B cell (primary cell): ENCODE measurements at places on chromosomes 13 and 19.

DNA sequence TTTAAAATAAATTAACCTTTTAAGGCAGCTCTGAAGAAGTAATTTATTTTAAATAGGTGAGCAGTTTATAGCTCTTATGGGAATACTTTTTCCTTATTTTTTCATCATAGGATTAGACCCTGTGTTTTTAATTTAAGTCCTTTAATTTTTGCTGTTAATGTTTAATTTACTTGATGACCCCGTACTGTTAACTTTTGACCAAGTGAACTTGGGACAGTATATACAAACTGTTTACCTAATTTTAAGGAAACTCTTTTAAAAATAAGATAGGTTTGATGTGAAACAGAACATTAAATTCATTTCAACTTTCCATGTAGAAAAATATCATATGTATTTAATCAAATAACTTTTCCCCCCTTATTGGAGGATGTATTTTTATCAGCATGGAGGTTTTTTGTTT is 74.4 kb downstream of the KCNRG start:
- no peak for DNase-seq

DNA sequence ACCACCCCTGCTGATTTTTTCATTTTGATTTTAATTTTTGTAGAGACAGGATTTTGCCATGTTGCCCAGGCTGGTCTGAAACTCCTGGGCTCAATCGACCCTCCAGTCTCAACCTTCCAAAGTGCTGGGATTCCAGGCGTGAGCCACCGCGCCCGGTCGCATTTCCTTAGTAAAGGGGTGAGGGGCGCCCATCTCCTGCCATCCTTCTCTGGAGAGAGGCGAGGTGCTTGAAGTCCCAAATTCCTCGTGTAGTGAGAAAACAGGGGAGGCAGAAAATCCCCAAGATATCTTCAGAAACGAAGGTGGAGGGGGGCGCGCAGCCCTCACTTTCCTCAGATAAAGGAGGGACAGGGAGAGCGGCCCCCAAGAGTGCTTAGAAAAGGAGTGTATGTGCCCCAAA is 21.0 kb upstream of the GATAD2A start:
- DNase-seq = no peak

DNA sequence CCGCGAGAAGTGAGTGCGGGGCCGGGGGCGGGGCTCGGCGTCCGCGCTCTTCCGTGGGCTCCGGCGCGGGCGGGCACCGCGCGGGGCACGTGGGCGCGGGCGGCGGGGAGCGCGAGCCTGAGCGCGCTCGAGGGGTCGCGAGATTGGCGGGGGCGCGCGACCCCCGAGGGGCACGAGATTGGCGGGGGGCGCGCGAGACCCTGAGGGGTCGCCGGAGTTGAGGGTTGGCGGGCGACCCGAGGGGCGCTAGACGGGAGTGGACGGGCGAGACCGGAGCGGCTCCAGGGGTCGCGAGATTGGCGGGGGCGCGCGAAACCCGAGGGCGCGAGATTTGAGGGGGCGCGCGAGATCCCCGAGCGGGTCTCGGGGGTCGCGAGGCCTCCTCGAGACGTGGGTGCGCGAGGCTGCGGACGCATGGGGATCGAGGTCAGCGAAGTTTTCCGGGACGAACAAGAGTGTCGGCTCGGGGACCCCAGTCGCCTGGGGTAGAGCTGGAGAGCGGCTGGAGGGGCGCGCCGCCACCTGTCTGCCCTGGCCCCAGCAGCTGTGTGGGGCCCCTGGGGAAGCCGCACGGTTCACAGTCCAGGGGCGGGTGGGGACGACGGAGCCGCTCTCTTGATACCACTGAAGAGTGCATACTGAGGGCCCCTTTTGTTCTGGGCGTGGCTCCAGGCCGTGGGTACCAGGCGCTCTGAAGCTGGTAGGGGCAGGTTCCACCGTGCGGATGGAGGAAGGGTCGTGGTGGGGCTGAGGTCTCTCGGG is 682 bp downstream of the SSBP4 start:
- peak; percentile 62 for DNase-seq

GRCh38 chr19:49679771-49680413 is 2.8 kb downstream of the PRMT1 start:
- DNase-seq = peak; percentile 24

DNA sequence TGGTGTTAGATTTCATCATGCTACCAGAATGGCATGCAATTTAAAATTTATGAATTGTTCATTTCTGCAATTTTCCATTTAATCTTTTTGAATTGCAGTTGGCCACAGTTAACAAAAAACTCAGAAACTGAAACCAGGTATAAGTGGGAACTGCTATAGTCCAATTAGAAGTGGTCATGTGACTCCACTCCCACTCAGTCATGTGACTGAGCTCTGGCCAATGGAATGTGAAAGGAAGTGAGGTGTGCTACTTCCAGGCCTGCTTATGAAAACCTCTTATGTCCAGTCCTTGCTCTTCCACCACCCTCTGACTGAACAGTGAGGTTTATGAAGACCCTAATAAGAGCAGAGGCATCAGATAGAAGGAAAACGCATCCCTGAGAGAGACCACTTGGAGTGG is 47.0 kb downstream of the DLEU7 start:
- DNase-seq = no peak

DNA sequence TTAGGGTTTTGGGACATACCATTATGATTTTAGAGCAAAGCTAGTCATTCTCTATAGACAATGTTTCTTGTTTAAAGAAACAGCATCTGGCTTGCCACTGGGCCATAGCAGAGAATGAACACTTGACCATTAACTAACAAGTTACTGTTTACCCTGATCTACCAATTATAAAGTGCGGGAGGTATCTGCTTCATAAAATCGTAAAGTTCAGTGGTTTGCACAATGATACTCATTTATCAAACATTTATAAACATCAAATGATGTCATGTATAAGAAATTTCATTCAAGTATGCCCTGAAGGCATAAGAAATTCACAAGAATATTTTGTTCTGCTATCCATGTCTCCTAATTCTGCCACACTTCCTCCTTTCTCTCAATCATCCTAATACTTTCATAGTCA is 139.2 kb downstream of the PCDH20 start:
- DNase-seq = no peak

GRCh38 chr19:17327654-17328516 is 6.8 kb downstream of the ANO8 start:
- peak; percentile 81 for DNase-seq
